ENCODE measurements at places on chromosomes 11 and 22.

GRCh38 chr22:48931452-48931851 lies 896.2 kb downstream of the BRD1 start:
- DNase-seq: no peak

DNA sequence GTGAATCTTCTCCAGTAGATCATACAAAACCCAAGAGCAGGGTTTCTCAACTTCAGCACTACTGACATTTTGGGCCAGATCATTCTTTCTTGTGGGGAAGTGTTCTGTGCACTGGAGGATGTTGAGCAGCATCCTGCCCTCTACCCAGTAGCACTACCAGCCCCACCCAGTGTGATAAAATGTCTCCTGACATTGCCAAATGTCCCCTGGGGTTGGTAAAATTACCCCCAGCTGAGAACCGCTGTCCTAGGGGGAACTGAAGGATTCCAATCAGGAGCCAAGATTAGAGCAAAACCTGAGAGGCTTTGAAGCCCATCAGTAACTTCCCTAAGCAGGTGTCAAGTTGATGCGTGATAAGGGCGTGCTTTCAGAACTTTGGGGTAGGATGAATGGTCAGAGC lies 61.4 kb upstream of the YWHAH start:
- no peak for DNase-seq

DNA sequence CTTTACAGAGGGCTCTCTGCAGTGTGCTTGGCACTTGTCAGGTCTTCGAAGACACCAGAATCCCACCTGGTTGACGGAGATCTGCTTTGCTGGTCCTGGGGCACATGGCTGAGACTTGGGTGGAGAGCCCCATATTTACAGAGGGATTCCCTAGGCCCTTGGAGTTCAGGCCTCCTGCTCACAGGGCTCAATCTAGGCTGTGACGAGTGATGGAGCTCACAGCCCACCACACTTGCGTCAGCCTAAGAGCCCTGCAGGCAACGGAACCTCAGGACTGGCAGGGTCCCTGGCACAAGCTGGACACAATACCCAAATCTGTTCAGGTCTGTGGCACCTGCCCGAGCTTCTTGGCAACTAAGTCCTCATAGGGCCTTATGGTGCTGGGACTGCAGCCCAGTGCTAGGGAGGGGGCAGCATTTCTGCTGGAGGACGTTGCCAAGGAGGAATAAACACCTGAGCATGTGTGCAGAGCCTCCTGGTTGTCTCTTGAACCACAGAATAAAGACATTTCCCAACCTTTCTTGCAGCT lies 59.1 kb downstream of the KCNC1 start:
- no peak for DNase-seq

GRCh38 chr22:40610329-40610850 lies 26.1 kb downstream of the MRTFA start:
- DNase-seq: no peak

GRCh38 chr11:114386545-114386944 lies 13.8 kb downstream of the C11orf71 start:
- DNase-seq: no peak

DNA sequence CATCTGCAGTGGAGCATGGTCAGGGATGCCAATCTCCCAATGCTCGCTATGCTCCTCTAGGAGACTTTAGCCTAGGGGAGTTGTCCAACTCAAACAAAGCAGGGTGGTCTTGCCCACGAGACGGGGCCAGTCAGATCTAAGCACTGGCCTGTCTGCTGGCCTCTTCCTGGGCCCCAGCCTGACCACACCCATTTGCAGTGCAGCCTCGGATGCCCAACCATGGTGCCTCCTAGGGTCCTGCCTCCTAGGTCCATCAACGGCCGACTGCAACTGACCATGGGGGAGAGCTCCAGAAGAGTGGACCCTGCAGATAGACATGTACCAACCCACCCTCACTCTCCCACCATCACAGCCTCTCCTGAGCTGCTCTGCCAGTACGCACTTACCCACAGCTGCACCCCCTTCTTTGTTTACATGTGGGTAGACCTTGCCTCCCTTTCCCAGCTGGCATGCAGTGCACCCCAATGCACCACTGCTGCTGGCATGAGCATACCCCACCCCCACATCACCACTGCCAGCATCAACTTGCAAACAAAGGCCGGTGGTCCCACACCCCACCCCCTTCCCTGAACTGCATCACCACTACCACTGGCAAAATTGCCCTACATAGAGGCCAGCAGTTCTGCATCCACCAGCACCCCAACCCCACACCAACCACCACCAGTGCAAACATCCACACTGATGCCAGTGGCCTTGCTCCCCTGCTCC lies 27.6 kb upstream of the ARL14EP start:
- no peak for DNase-seq

DNA sequence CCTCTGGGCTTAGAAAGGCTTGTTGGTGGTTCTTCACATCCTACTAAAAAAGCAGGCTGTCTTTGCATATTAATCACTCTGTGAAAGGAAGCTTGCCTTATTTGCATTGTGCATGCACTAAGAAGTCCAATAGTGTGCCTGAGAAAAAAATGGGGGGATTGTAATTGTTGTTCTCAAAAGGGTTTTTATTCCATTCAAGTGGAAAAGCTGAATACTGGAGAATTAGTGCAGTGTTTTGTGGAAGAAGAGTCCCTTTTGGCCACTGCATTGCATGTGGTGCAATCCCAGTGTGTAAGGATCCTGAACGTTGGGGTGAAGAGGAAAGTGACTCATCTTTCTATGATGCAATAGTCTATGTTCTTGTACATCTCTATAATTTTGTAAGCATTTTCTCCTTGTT lies 16.5 kb downstream of the NCAM1 start:
- DNase-seq: no peak

DNA sequence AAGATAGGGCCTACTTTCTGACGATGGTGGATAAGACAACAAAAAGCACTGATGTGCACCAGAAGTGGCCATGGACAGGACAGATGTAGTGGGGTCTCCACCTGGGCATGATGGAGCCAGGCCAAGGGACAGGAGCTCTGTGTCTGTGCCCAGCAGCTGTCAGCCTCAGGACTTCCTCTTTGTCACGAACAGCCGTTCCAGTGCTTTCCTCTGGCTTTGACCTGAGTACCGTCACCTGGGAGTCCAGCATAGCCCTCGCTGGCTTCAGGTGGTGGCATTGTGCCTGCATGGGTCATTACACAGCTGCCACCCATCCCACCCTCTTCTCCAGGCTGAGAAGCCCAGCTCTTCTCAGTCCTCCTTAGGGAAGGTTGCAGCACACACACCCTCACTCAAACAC lies 137.8 kb downstream of the GRIK4 start:
- no peak for DNase-seq

DNA sequence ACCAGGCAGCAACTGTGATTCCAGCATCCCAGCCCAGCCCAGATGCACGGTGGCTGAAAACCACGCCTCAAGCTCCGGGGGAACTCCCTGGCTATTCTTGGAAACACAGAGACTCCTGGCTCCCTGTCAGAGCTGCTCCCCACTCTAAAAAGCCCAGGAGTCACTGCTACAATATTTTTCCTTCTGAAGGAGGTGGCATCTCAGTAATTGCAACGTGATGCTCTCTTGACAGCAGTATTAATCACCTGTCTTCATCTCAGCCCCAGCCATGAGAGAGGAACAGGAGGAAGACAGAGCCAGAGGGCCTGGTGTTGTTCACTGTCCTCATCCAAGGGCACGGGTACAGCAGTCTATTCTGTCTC lies 26.9 kb downstream of the DRD2 start:
- DNase-seq: no peak

DNA sequence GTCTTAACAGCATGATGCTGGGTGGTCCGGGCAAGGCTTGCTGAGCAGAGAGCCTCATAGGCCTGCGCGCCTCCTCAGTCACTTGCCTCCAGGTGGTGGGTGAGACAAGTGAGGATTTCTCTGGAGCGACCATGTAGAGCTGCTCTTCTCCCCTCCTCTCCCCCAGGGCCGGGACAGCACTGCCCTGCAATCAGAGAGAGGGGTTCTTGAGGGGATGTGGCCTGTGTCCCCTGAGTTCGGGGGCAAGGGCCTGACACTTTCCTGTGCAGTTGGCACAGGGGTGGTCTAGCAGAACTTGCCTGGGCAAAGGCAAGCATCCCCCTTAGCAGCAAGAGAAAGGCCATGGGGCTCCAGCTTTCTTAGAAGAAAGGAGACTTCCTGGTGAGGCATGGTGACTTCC lies 95.8 kb upstream of the LMO1 start:
- no peak for DNase-seq

- DNase-seq: no peak
Measured at GRCh38 chr11:10443721-10444235, 11.3 kb upstream of the AMPD3 start.

All from HS-27A (cell line).